ENCODE measurements at places on chromosomes 5 and 9.

- H3K27me3 ChIP-seq, result peaks cover 31% of the 10 kb centered on the region
- DNase-seq, result no peak
- peaks cover 21% of the 10 kb centered on the region for H3K4me1 ChIP-seq
Measured at GRCh38 chr9:134068744-134069479, 1.1 kb upstream of the BRD3 start.

DNA sequence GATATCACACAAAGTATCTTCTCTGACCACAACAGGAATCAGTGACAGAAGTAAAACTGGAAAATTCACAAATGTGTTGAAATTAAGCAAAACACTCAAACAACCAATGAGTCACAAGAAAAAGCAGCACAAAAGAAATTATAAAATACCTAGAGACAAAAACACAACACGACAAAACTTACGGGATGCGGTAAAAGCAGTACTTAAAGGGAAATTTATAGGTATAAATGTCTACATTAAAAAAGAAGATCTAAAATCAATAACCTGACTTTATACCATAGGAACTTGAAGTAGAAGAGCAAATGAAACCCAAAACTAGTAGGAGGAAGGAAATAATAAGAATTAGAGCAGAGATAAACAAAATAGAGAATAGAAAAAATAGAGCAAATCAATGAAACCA is 2.8 kb upstream of the WDR41 start:
- H3K4me1 ChIP-seq, result peaks cover 11% of the 10 kb centered on the region
- H3K4me3 ChIP-seq, result no peak overlapping the region
- H3K27ac ChIP-seq, result no peak overlapping the region
- no peaks in the 10 kb centered on the region for H3K36me3 ChIP-seq
- peaks cover 55% of the 10 kb centered on the region for H3K27me3 ChIP-seq
- no peak for DNase-seq

GRCh38 chr5:153746440-153746839 is 256.0 kb downstream of the GRIA1 start:
- DNase-seq, result no peak
- H3K4me3 ChIP-seq, result no peak overlapping the region
- H3K4me1 ChIP-seq, result peaks cover 14% of the 10 kb centered on the region
- H3K27ac ChIP-seq, result no peak overlapping the region
- no peaks in the 10 kb centered on the region for H3K36me3 ChIP-seq

DNA sequence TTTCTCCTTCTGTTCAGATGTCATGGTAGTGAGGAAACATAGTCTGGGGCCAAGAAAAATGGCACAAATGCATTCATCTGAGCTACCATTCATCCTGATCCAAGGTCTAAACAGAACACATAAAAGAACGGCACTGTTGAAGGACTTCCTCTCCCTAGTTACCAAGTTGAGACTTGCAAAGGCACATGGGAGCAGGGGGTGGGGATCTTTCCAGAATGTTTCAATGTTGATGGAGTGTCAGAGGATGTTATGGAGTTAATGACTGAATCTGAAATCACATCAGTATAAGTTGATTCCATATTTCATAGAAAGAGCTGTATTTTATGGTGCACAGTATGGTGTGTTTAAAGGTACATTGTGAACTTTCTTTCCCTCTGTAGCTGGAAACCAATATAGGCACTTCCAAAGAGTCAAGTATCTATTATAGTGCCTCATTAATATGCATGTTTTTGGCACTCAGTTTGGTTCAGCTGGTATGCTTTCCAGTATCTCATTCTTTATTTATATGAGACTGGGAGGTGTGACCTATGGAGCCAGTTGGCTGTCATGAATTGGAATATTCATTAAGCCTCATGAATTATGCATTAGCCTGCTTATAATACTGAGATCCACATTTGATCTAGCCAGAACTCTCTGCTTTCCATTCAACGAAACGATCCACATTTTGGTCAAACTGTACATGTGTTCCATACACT is 603.0 kb downstream of the NR2F1-AS1 start:
- peaks cover 3% of the 10 kb centered on the region for H3K36me3 ChIP-seq
- no peaks in the 10 kb centered on the region for H3K27me3 ChIP-seq
- no peak overlapping the region for H3K27ac ChIP-seq
- no peak overlapping the region for H3K4me3 ChIP-seq

DNA sequence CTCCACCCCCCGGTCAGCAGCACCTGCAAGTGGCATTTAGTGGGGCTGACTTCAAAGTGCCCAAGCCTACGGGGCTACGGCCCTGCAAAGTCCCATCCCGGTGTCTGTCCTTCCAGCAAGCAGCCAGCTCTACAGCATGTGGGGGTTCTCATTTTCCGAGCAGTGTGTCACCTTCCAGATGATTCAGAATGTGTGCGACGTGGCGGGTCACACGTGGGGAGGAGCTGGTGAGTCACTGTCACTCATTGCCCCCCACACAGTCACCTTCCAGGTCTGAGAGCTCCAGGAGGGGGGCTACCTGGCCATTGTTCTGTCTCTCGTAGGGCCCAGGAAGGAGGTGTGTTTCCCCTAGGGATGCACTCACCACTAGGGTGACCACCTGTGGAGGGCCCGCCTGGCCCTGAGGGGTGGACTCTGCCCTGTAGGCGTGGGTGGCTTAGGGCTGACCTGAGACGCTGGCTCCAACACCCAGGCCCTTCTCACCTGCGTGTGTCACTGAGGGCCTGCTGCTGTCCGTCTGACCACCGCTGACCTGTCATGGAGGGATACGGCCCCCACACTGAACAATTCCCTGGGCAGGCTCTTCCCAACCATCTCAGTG is 70.2 kb downstream of the SEMA4D start:
- H3K36me3 ChIP-seq, result no peaks in the 10 kb centered on the region
- no peak overlapping the region for H3K27ac ChIP-seq
- no peaks in the 10 kb centered on the region for H3K27me3 ChIP-seq
- no peak for DNase-seq
- H3K4me3 ChIP-seq, result no peak overlapping the region

- H3K27me3 ChIP-seq, result no peaks in the 10 kb centered on the region
- H3K4me1 ChIP-seq, result peaks cover 16% of the 10 kb centered on the region
- H3K27ac ChIP-seq, result no peak overlapping the region
- no peaks in the 10 kb centered on the region for H3K36me3 ChIP-seq
- DNase-seq, result no peak
Measured at GRCh38 chr5:110968246-110969005, 103.1 kb upstream of the TSLP start.

GRCh38 chr5:172548311-172548731 is 92.7 kb upstream of the NEURL1B start:
- peaks cover 12% of the 10 kb centered on the region for H3K27me3 ChIP-seq
- no peak overlapping the region for H3K27ac ChIP-seq
- no peak for DNase-seq

GRCh38 chr5:68139611-68140441 is 75.7 kb upstream of the PIK3R1 start:
- H3K4me1 ChIP-seq, result peaks cover 3% of the 10 kb centered on the region
- H3K27ac ChIP-seq, result no peak overlapping the region
- peaks cover 4% of the 10 kb centered on the region for H3K36me3 ChIP-seq

- H3K4me3 ChIP-seq, result no peak overlapping the region
- no peak overlapping the region for H3K27ac ChIP-seq
- H3K36me3 ChIP-seq, result no peaks in the 10 kb centered on the region
- DNase-seq, result no peak
- peaks cover 5% of the 10 kb centered on the region for H3K27me3 ChIP-seq
Measured at GRCh38 chr9:94611638-94612068, 18.0 kb upstream of the FBP2 start.

Measured in mesothelial cell of epicardium (in vitro differentiated cells).